ENCODE measurements at places on chromosomes 1 and 21. TPM values are rescaled to one million over a fixed set of nuclear protein-coding genes. Genes with fewer than 3 reads are reported as not detected.

ADCY10 gene
- polyA plus RNA-seq, result 0.13 TPM

ZDHHC18 gene
- polyA plus RNA-seq, result 8.2 TPM

LCE2B gene
- not detected for polyA plus RNA-seq

ADGRL4 gene
- 1.4 TPM for polyA plus RNA-seq

- H3K4me3 ChIP-seq, result no peak overlapping the region
- DNase-seq, result no peak
- H3K27ac ChIP-seq, result no peak overlapping the region
These were observed 12.3 kb upstream of the OTUD3 start for GRCh38 chr1:19869929-19870328.

GRCh38 chr1:24893431-24893830 is 36.6 kb downstream of the RUNX3 start:
- H3K27ac ChIP-seq, result no peak overlapping the region
- H3K27me3 ChIP-seq, result no peaks in the 10 kb centered on the region
- DNase-seq, result peak; percentile 41
- H3K4me3 ChIP-seq, result no peak overlapping the region

- H3K4me3 ChIP-seq, result no peak overlapping the region
- no peaks in the 10 kb centered on the region for H3K27me3 ChIP-seq
- H3K27ac ChIP-seq, result no peak overlapping the region
- no peaks in the 10 kb centered on the region for H3K36me3 ChIP-seq
These were observed 2.8 kb upstream of the MYOM3 start for GRCh38 chr1:24114753-24115152.

DNA sequence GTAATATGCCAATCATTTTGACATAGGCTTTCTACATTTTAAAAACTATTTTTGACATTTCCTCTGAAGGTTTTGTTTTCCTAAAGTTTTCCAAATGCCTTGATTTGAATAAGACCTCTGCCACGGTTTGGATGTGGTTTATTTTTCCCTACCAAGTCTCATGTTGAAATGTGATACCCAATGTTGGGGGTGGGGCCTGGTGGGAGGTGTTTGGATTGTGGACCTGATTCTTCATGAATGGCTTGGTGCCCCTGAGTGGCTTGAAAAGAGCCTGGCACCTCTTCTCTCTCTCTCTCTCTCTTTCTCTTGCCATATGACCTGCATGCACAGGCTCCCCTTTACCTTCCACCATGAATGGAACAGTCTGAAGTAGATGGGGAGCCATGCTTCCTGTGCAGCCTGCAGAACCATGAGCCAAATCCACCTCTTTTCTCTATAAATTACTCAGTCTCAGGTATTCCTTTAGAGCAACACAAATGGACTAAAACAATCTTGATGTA is 14.8 kb downstream of the MMEL1 start:
- H3K36me3 ChIP-seq, result no peaks in the 10 kb centered on the region
- H3K27me3 ChIP-seq, result no peaks in the 10 kb centered on the region
- no peaks in the 10 kb centered on the region for H3K4me1 ChIP-seq
- H3K4me3 ChIP-seq, result no peak overlapping the region
- no peak for DNase-seq

- no peak overlapping the region for H3K4me3 ChIP-seq
- H3K4me1 ChIP-seq, result peaks cover 6% of the 10 kb centered on the region
- H3K27ac ChIP-seq, result peak overlapping the region; percentile 99
- H3K36me3 ChIP-seq, result no peaks in the 10 kb centered on the region
- DNase-seq, result no peak
These were observed 25.6 kb downstream of the ZBTB17 start for GRCh38 chr1:15950302-15950701.

GRCh38 chr21:35850029-35850428 is 210.3 kb downstream of the SETD4 start:
- H3K27me3 ChIP-seq, result no peaks in the 10 kb centered on the region
- no peaks in the 10 kb centered on the region for H3K4me1 ChIP-seq
- no peak overlapping the region for H3K27ac ChIP-seq
- no peak for DNase-seq

GRCh38 chr1:228873709-228874108 is 138.4 kb downstream of the RHOU start:
- no peak overlapping the region for H3K27ac ChIP-seq
- no peaks in the 10 kb centered on the region for H3K4me1 ChIP-seq
- no peaks in the 10 kb centered on the region for H3K27me3 ChIP-seq
- no peak for DNase-seq
- no peaks in the 10 kb centered on the region for H3K36me3 ChIP-seq

DNA sequence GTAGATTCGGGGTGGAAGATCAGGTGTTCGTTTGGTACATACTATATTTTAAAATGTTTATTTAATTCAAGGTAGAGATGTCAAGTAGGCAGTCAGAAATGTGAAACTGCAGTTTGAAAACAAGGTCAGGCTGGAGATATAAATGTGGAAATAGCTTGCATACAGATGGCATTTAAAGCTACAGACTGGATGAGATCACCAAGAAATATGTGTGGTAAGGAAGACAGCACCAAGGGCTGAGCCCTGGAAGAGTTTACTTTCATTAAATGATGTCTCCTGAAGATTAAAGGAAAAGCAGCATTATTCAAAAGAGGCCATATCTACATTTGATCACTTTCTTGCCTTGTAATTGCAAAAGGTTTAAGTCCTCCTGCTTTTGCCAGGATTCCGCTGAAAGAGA is 271.3 kb downstream of the PTBP2 start:
- no peaks in the 10 kb centered on the region for H3K4me1 ChIP-seq
- no peaks in the 10 kb centered on the region for H3K27me3 ChIP-seq
- H3K4me3 ChIP-seq, result no peak overlapping the region
- no peak for DNase-seq
- H3K27ac ChIP-seq, result no peak overlapping the region

DNA sequence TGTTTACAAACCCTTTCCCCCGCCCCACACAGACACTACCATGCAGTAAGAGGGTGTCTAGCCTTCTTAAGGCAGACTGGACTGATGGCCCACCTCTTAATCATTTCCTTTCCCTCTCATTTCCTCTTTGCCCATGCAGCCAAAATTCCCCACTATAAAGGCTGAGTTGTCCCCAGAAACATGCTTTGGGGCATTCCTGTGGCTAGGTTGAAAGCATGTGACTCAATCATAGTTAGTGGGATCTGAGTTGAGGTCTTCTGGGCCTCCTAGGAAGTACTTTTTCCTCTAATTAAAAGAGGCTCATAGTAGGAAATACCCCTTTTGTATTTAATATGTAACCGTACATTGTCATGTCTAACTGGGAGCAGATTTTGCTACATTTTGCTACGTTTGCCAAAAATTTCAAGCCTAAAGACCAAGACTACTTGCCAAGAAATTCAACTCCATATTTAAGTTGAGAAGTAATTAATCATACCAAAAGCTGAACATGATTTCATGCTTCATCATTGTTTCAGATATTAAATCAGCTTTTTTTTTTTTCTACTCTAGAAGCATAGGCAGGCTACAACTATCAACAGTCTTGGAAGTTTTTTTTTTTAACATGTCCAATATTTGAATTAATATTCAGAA is 174.7 kb downstream of the ADGRL4 start:
- H3K27me3 ChIP-seq, result no peaks in the 10 kb centered on the region
- H3K27ac ChIP-seq, result no peak overlapping the region
- H3K4me3 ChIP-seq, result no peak overlapping the region
- H3K4me1 ChIP-seq, result no peaks in the 10 kb centered on the region

DNA sequence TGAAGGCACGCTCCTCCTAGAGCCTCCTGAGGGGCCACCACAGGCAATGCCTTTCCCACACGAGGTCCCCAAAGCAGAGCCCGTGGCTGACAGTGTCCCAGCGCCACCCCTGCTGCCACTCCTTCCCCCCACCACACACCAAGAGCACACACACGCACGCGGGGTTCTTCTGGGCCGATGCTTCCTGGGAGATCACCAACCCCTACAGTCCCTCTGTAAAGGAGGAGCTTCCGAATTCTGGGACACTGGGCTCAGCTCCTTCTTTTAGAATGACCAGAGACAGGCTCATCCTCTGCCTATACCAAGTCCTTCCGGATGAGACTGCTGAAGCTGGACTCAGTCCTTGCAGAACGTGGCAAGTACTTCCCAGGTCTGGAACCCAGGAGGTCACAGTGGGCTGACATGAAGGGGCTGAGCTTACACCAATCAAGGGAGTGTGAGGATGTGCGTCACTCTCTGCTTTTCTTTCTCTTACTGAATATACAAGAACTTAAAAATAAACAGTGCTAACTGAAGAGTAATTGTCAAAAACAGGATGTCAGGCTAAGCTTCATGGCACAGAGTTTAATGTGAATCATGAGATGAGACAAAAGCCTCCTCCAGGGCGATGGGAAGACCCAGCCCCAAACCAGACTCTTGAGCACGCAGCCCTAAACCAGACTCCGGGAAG is 12.7 kb downstream of the SSU72 start:
- no peak for DNase-seq
- H3K36me3 ChIP-seq, result no peaks in the 10 kb centered on the region
- H3K4me3 ChIP-seq, result no peak overlapping the region
- H3K4me1 ChIP-seq, result no peaks in the 10 kb centered on the region

- no peak overlapping the region for H3K4me3 ChIP-seq
- H3K4me1 ChIP-seq, result no peaks in the 10 kb centered on the region
- no peak for DNase-seq
- no peaks in the 10 kb centered on the region for H3K36me3 ChIP-seq
These were observed 25.6 kb downstream of the PODN start for GRCh38 chr1:53087332-53088285.
